ENCODE measurements at places on chromosomes 1 and 21.

- peak; percentile 65 for DNase-seq
These were observed 789 bp upstream of the GALE start for GRCh38 chr1:23801338-23801748.

- DNase-seq, result no peak
These were observed 333.3 kb upstream of the PLXNA2 start for GRCh38 chr1:208577381-208577905.

DNA sequence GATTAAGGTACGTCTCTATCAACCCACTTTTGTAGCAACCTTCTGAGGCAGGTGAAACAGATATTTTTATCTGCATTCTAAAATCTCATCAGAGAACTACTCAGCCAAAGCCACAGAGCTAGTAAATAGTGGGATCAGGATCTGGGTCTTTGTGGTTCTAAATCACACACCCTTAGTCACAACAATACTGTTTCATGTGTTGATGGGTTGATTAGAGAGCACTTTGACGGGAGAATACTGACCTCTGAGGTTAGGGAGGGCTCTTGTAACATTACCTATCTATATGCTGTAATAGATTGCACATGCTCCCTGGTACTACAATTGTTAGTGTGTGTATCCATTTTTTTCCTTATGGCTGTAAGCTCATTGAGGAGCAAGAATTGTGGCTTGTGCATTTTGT, 45.5 kb upstream of the CCDC190 start:
- no peak for DNase-seq

- peak; percentile 82 for DNase-seq
These were observed 27.0 kb upstream of the BTG2 start for GRCh38 chr1:203278082-203278884.

- peak; percentile 34 for DNase-seq
These were observed 54.2 kb downstream of the JAK1 start for GRCh38 chr1:64912191-64912590.

GRCh38 chr1:204294357-204294756, 65.4 kb downstream of the PLEKHA6 start:
- no peak for DNase-seq

GRCh38 chr1:84971957-84972356, 25.0 kb downstream of the MCOLN2 start:
- no peak for DNase-seq

DNA sequence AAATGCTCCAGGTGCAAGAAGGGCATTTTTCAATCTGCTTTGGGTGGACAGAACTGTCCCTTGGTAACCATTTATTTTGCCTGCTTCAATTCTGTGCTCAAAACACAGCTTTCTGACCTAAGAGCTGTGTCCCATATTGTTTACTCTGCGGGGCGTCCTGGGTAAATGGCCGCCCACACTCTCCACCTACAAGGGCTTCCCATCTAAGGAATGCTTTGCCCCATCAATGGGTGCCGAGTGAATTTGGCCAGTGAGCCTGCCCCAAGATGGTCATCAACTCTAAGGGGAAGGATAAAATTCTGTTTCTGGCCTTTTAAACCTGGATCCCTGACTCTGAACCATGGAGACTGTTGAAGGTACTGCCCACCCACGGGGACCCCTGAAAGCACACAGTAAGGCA, 55.5 kb upstream of the FAM89A start:
- DNase-seq, result no peak

- DNase-seq, result no peak
These were observed 82.2 kb upstream of the SLFNL1 start for GRCh38 chr1:41103766-41104165.

- DNase-seq, result no peak
These were observed 59.8 kb downstream of the KIRREL1 start for GRCh38 chr1:158053276-158053675.

GRCh38 chr1:18217398-18218043, 109.9 kb downstream of the IGSF21 start:
- DNase-seq, result peak; percentile 4

DNA sequence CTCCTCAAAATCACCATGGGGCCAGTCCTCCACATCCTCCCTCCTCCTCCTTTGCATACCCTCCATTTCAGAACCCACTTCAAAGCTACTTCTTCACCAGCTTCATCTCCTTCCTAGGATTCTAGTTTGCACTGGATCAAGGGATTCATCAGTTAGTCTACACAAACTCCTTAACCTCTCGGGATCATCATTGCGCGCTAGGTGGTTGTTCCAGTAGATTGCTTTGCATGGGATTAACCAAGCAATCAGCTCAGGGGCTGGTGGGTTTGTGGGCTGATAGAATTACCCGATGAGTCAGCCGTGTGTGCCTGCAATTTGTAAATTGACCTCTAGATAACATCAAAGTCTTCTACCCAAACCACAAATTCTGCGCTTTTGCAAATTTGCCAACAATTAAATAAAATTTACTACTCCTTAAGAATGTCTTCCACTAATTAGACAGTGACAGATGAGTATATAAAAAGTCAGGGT, 7.7 kb downstream of the KANK4 start:
- DNase-seq, result no peak

GRCh38 chr1:241615043-241615974, 24.9 kb downstream of the CHML start:
- no peak for DNase-seq

DNA sequence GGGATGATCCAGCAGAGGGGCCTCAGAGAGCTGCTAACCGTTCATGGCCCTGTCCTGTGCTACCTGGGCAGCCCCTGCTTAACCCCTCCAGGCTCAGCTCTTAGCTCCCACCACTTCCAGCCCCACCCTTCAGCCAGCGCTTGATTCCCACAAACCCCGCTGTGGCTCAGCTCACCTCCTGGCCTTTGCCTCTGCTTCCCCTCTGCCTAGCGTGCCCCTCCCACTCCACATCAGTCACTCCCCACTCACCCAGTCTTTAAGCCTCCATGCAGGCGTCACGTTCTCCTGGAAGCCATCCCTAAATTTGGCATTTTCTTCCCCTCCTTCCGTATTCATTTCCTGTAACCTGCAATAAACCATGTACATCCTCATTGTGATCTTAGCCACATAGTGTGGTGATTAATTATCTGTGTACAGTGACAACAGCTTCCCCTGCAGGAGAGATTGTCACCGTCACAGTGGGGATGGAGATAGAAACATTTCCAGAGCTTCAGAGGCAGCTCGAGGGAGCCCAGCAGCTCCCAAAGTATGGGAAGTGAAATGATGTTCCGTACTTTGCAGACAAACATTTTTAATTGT, 65.5 kb downstream of the EPHB2 start:
- peak; percentile 78 for DNase-seq

DNA sequence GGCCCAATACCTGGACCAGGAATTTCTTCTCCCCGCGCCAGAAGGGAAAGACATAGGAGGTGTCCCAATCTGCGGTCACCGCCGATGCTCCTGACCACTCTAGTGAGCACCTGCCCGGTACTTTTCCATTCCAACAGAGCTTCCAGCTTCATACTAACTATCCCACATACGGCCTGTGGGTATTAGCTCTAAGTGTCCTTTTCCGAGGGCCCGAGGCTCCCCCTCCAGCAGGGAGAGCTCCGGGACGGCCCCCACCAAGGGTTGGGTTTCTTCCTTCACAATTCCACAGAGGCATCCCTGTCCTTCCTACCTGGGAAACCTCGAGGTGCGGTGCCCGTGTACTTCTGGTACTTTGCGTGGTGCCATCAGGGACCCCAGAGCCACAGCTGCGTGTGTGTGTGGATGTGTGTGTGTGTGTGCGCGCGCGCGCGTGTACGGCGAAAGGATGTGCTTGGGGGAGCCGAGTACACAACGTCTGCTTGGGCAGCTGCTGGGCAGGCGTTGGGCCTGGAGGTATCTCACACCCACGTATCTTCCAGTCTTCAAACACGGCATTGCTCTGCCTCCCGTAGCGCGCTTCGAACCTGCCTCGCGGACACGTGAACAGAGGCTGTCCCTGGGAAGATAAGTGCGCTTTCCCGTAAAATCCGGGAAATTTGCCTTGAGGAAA, 2.4 kb upstream of the SIM2 start:
- DNase-seq, result no peak

DNA sequence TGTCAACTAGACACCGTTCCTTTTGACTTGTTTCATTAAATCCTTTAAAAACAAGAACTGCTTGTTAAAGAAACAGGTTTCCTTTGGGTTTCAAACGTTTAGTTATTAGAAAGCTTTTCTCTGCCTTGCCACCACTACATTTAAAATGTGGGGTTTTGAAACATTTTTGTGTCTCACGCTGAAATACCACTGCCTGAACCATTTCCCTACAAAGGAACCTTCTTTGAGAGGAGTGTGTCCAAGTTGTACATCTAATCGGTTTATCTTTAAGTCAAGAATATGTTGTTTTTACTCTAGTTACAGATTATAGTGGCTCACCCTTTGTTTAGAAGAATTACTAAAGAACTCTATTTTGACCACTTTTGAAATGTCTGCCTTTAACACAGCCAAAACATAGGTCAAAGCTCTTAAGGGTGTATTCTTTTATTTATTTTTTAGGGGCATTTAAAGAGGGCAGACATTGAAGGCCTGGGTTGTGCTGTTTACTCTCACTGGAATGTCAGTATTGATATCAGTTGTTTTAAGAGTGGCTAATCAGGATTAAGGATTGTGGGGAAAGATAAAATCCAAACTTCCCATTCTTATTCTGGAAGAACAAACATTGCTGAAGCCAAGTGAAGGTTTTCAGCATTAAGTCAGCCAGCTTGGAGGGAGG, 143.4 kb downstream of the GALNT2 start:
- DNase-seq, result no peak

- no peak for DNase-seq
These were observed 182.0 kb downstream of the ST6GALNAC3 start for GRCh38 chr1:76256289-76257223.

- peak; percentile 4 for DNase-seq
These were observed 15.2 kb downstream of the PLPPR4 start for GRCh38 chr1:99279525-99279924.

GRCh38 chr1:161166669-161167548, 683 bp downstream of the PPOX start:
- peak; percentile 62 for DNase-seq

DNA sequence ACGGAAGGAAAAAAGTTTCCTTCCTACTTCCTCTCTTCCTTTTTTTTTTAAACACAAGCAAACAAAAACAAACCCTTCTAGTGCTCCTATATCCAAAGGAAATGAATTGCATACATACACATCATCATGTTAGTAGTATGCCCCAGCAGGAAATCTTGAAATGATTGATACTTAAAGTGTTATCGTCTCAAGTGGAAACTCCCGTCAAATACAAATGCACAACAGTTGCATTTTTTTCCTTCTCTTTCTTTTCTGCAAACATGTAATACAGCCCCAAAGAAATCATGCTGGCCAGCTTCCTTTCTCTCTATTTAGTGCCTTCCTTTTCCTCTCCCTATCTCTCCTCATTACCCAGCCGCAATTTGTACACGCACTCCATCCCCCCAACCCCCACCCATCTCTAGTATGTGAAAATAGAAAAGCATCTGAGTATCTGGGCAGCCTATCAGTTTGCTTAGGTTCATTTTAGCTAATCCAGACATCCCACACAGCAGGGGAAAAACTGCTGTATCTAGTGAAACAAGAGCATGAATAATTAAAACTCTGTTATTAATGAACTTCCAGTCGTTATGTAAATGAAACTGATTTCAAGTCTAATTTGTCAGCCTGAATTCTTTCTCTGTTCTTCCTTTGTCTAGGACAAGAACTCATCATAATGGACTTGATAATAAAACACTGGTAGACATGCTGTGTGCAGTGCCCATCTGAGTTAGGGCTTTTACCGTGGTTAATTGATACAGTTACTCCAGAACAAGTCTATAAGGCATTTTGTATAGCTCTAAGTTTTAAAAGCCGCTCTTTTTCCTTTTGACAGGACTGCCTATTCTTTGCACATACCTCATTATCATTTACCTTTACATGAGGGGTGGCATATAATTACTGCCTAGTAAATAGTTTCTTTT, 336.5 kb upstream of the ADGRL2 start:
- DNase-seq, result peak; percentile 48

- DNase-seq, result peak; percentile 78
These were observed 42.8 kb downstream of the ACP6 start for GRCh38 chr1:147627435-147628110.

DNA sequence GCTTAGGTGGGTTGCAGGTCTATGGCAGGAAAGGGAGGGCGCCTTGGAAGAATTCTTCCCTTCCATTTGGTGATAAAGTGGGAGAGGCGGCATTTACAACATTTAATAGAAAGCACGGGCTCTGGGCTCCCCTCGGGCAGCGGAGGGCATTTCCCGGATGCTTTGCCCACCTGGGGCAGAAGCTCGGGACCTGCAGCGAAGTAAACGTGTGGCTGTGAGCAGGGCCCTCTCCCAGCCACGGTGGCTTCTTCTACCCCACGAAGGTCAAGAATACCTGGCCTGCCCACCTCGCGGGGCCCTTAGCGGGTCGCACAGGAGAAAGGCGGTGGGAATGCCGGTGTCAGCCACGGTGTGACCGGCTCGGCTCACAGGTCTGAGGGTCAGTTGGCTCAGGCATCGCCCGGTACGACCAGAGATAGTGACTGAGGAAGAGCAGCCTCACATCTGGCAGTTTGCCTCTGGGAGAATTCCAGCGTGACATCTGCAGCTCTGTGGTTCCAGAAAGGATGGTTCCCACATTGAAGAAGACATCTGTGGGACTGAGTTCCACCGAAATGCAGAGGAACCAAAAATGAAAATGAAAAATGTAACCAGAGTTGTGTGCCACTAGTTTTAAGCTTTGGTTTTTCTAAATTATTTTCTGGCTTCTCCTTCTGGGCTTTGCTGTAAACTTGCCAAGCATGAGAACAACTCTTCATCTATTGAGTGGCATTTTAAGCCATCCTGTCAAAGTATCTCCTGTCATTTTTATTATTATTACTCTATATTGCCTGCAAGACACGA, 720 bp upstream of the F3 start:
- no peak for DNase-seq

DNA sequence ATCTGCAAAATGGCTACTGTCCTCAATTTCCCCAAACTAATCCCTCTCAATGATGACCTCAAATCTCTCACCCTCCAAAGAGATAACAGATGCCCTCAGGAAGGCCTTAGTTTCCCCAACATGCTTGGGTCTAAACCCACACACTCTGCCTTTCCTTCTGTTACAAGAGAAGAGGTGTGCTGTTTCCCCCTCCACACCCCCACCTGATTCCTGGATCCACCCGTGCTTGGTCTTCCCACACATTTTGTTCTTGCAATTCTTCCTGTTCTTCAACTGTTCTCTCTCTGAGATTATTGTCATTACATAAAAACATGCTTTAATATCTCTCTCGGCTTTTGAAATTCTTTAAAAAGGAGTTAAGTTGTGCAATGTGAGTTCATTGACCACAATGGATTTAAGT, 5.7 kb upstream of the CBR3 start:
- no peak for DNase-seq

DNA sequence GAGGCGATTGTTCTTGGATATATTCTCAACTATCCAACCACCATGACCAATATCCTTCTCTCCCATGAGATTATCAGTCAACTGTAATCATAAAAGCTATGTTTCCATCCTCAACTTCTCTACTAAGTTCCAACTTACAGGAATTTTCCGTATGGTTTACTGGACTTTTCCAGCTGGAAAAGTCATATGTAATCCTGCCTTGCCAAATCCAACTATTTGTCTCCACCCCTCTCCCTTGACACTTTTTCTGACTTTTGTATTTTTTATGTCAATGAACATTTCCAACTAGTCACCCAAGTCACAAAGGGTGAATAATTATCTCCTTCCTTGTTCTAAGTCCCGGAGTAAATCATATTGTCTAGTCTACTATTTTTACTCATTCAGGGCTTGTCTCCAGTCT, 293.1 kb downstream of the USP25 start:
- DNase-seq, result no peak

Measured in NCI-H1417 (cell line).